ENCODE measurements at places on chromosomes 7 and 10.
A peak's percentile ranks its signal among the peaks of the same experiment; 100 is the strongest.

GRCh38 chr7:51013861-51014511, 231.3 kb upstream of the GRB10 start:
- no peak for DNase-seq

GRCh38 chr7:24212073-24212472, 71.9 kb upstream of the NPY start:
- no peak for DNase-seq

DNA sequence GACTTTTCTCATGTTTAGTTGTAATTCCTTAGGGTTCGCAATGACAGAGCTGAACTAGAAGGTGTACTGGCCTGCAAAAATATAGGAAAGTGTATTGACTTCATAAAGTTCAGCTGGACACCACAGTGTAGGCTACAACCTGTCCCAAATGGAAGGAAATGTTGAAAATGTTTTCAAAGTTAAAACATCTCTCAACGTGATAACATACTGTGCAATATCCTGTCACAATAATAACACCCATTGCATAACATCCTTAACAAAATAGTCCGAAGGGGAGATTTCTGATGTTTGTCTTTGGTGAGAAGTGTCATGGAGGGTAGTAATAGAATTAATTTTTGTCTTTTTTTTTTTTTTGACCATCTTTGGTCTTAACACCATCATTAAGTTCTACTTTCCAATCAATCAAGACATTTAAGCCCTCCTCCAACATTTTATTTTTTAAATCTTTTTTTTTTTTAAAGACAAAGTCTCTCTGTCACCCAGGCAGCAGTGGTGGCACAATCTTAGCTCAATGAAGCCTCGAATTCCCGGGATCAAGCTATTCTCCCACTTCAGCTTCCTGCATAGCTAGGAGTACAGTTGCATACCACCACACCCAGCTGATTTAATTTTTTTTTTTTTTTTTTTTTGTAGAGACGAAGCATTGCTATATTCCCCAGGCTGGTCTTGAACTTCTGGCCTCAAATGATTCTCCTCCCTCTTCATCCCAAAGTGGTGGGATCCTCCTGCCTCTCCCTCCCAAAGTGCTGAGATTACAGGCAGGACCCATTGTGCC, 45.7 kb downstream of the DYNC1I1 start:
- DNase-seq: no peak

DNA sequence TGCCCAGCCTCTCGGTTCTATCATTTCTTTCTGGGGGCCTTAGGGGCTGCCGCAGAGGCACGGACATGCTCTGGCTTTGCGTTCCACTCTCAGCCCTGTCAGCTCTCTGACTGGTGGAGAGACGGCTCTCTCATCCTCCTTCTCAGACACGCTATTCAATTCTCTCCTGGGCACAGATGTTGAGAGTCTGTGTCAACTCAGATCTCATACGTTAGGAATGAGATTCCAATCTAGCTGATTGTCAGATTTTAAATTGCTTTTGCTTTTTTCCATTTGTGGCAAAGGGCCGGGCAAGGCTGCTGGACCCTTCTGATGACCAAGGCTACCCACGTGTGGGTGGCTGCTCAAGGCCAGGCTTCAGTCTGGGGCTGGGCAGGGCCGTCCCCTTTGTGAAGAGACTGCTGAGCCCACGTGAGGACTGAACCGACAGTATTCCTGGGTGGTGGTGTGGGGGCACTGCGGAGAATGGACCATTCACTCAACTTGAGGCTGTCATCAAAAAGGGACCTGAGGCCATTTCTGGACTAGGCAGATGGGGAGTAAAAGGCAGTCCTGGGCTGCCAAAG, 71.5 kb downstream of the CLEC2L start:
- DNase-seq: no peak

- DNase-seq: no peak
Observed at GRCh38 chr10:88901984-88902789, 22.1 kb downstream of the STAMBPL1 start.

GRCh38 chr7:117825132-117825531, 48.1 kb downstream of the CTTNBP2 start:
- DNase-seq: no peak

DNA sequence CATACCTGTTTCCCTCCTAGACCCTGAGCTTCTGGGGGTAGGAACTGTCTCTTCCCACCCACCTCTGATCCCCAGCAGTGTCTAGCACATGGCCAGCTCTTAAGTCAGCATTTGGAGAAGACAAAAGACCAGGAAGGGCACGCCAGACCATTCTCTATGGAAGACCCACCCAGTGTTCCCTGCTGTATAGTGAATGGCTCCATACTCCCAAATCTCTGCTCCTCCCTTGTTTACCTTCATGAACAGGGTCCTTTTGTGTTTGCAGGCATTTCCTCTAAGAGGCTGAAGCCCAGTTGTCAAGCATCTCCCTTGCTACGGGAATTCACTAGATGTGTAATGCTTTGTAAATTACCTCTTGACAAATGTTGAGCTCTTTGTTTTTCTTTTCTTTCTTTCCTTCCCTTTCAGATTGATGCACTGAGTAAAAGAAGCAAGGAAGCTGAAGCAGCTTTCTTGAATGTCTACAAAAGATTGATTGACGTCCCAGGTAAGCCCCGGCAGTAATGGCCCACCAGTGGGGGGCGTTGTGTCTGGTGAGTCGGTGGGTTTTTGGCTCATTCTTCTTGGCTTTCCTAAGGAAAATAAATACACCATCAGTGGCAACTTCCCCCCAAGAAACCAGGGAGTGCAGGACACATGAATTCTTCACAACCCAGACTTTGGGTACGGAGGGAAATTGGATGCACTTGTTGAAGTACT, 216.6 kb upstream of the SH2B2 start:
- DNase-seq: no peak

DNA sequence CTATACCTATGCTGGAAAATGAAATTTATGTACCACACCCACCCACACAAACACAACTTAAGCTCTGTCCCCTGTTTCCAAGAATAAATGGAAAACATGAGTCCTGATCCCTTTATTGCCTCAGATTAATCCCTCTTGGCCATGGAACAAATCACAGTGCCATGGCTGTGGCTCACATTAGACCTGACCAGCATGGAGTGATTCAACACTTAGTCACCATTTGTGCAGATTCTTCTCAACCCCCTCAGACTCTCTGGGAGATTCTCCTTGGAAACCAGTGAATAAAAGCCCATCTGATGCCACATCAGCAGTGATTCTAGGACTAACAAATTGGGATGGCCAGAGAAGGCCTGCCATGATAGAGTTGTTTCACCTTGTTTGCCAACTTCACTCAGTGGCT, 204.4 kb upstream of the TMEM72 start:
- no peak for DNase-seq

GRCh38 chr7:138369797-138370196, 90.3 kb upstream of the TRIM24 start:
- DNase-seq: no peak

DNA sequence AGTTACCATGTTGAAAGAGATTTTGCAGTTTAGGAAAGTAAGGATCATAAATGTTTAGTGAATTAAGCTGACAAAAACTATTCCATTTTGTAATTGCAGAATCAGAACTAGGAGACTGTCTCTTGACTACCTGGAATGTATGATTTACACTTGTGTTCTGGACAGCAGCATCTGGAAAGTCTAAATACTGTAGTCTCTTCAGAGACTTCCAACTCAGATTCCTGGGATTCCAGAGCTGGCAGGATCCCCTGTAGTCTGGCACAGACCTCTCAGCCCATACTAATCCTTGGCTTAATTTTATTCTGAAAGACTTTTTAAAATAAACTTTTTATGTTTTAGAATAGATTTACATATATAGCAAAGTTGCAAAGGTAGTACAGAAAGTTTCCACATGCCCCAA, 452.7 kb downstream of the DPP6 start:
- DNase-seq: no peak

GRCh38 chr10:48291190-48291589, 15.3 kb upstream of the MAPK8 start:
- DNase-seq: no peak

GRCh38 chr7:155378580-155378934, 79.4 kb upstream of the EN2 start:
- peak; percentile 54 for DNase-seq

- DNase-seq: no peak
Observed at GRCh38 chr7:99782012-99782953, 1.7 kb downstream of the CYP3A4 start.

- DNase-seq: no peak
Observed at GRCh38 chr7:98630149-98630548, 13.1 kb downstream of the NPTX2 start.

DNA sequence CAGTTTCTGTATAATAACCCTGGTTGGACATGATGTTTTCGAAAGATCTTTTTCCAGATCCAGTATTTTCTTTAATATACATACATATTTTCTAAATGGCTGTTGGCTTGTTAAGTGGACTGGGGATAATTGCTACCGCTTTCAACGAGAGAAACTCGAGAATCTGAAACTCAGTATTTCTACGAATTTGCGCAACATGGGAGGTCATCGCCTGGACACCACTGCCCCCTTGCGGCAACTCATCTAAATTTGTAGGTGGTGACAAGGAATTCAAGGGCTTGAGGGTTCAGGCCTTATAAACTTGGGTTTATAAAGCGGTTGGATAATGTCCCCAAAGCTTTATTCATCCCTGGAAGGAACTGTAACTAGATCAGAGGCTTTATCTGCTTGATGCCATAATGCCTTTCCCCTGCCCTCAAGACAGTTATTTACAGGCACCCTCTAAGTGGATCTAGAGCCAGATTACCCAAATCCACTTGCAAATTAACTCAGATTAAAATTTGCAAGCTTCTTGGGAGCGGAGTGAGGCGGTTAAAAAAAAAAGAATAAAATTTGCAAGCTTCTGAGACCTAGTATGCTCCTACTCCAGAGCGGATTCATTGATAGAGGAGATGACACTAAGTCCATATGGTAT, 21.3 kb upstream of the KCNK18 start:
- DNase-seq: peak; percentile 36

- DNase-seq: no peak
Observed at GRCh38 chr10:60353519-60354258, 36.0 kb downstream of the ANK3 start.

- DNase-seq: no peak
Observed at GRCh38 chr10:66307826-66308225, 618.0 kb upstream of the LRRTM3 start.

- DNase-seq: no peak
Observed at GRCh38 chr10:30037620-30038336, 21.6 kb downstream of the JCAD start.

- DNase-seq: no peak
Observed at GRCh38 chr7:27217951-27218350, 18.1 kb upstream of the HOXA13 start.

GRCh38 chr10:72847681-72848080, 45.9 kb upstream of the OIT3 start:
- DNase-seq: no peak

- DNase-seq: no peak
Observed at GRCh38 chr10:47246406-47247147, 53.4 kb upstream of the GDF10 start.

- DNase-seq: no peak
Observed at GRCh38 chr10:87846023-87846422, 17.3 kb downstream of the KLLN start.

DNA sequence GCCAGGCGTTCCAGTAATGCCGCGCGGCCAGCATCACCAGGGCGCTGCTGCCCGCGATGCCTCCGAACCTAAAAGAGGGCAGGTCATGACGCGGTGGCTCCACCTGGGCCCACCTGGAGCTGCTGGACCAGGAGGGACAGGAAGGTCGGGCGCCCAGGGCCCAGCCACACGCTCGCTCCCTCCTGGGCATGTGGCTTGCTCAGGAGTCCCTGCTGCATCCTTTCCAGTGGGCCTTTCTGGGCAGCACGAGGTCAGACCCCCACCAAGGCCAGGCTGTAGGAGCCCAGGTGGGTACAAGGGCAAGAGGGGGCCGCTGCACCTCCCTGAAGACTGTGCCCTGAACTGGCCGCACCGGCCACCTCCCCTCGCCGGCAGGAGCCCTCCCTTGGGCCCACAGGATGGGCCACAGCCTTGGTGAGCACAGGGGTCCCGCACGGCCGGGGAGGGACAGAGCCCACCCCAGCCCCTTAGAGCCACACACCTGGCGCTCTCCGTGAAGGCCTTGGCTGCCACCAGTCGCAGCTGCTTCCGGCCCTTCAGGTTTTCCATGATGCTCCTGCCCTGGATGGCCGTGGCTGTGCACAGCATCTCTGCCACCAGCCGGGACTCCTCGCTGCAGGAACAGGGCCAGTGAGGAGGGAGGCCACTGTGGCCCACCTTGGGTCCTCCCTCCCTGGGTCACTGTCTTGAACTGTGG, 43.2 kb downstream of the CFAP46 start:
- DNase-seq: no peak

- DNase-seq: no peak
Observed at GRCh38 chr10:133050371-133050770, 37.4 kb upstream of the ADGRA1 start.

- no peak for DNase-seq
Observed at GRCh38 chr7:147670759-147671158, 919.8 kb upstream of the C7orf33 start.

- DNase-seq: no peak
Observed at GRCh38 chr7:39375047-39375873, 190.9 kb upstream of the YAE1 start.

DNA sequence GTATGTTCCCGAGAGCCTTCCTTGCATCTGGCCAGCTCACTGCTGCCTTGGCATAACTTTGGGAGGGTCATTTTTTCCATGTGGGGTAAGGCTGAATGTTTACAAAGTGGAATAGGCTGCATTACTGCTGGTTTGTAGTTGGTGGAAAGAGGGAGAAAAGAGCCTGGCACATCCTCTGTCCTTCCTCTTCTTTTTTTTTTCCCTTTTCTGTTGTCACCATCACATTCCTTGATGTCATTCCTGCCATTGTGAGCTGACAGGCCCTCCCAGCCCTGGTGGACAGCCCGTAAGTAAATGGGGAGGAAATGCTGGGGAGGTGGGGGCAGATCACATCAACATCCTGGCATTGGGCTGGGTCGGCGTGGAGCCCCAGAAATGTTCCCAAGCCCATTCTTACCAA, at the start of gene GARIN1A:
GARIN1A (plus strand) TSS at position 301 of the 400 bp plus-strand sequence. CDS start 106 bp downstream, outside the sequence.
- DNase-seq: no peak

DNA sequence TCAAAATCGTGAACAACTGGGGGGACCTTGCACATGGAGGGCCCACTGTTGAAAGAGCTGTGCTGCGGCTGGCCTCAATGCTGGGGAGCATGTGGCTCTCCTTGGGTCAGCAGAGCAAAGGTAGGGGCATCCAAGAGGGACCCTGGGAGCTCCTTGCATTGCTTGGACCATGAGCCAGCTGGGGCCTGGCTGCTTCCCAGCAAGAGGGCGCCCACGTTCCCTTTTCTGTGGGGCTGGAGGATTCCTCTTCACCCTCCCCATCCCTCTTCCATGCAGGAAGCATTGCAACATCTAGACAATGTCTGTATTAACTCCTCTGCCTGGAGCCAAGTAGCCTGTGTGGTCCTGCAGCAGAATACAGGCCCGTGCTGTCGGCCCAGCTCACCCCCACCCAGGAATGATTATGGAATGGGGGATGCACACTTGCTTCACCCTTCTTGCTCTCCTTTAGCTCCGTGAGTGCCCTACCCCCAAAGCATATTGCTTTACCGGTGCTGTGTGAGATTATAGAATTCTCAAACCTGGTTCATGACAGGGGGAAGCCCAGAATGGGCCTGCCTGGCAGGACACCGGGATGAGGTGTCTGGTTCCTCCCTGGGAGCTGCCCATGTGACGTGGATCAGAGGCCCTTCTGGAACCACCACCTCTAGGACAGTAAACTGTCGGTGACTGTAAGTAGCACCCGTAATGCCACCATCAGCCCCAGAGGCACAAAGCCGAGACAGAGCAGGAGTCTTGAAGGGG, 61.9 kb downstream of the SYPL1 start:
- no peak for DNase-seq
